Right lung (tissue), 10 donors: ENCODE measurements at places on chromosomes 3 and 15. TPM values are rescaled to one million over a fixed set of nuclear protein-coding genes. Genes with fewer than 3 reads are reported as not detected.

PHC3 gene
- 44.4 TPM for polyA plus RNA-seq

VWA5B2 gene
- polyA plus RNA-seq, result 1.4 TPM

TMEM89 gene
- not detected for polyA plus RNA-seq

GOLGA6L4 gene
- polyA plus RNA-seq, result 29.6 TPM

EEF1AKMT4 gene
- 2.5 TPM for polyA plus RNA-seq

ISLR gene
- polyA plus RNA-seq, result 45.2 TPM

CCR3 gene
- 0.21 TPM for polyA plus RNA-seq

C3orf49 gene
- polyA plus RNA-seq, result 0.73 TPM

CFAP100 gene
- polyA plus RNA-seq, result 0.80 TPM

DENND6A gene
- polyA plus RNA-seq, result 30.7 TPM

SLC15A2 gene
- 13.4 TPM for polyA plus RNA-seq

PLSCR2 gene
- polyA plus RNA-seq, result 0.82 TPM

BCL2A1 gene
- 1.2 TPM for polyA plus RNA-seq

SLC2A2 gene
- polyA plus RNA-seq, result not detected

SLITRK3 gene
- polyA plus RNA-seq, result not detected

SAXO2 gene
- 21.4 TPM for polyA plus RNA-seq

GOLGA8A gene
- 195 TPM for polyA plus RNA-seq

NMNAT3 gene
- polyA plus RNA-seq, result 5.8 TPM

GRIP2 gene
- 1.7 TPM for polyA plus RNA-seq

POLQ gene
- 8.4 TPM for polyA plus RNA-seq

PATL2 gene
- 0.68 TPM for polyA plus RNA-seq

MOBP gene
- polyA plus RNA-seq, result 0.51 TPM

CD80 gene
- 2.9 TPM for polyA plus RNA-seq

CYP8B1 gene
- 0.17 TPM for polyA plus RNA-seq

PIGZ gene
- polyA plus RNA-seq, result 1.4 TPM

MED12L gene
- polyA plus RNA-seq, result 0.46 TPM

THSD4 gene
- polyA plus RNA-seq, result 27.2 TPM

PP2D1 gene
- polyA plus RNA-seq, result 0.68 TPM

ALDH1A2 gene
- 49.3 TPM for polyA plus RNA-seq

CFAP91 gene
- polyA plus RNA-seq, result 12.0 TPM

FMN1 gene
- polyA plus RNA-seq, result 6.8 TPM

WNT7A gene
- polyA plus RNA-seq, result 0.81 TPM

ATP13A5 gene
- 0.70 TPM for polyA plus RNA-seq

FSIP1 gene
- 0.78 TPM for polyA plus RNA-seq

RTP1 gene
- not detected for polyA plus RNA-seq

LRRC3B gene
- polyA plus RNA-seq, result 3.6 TPM
